ENCODE measurements at places on chromosomes 3 and 15.

DNA sequence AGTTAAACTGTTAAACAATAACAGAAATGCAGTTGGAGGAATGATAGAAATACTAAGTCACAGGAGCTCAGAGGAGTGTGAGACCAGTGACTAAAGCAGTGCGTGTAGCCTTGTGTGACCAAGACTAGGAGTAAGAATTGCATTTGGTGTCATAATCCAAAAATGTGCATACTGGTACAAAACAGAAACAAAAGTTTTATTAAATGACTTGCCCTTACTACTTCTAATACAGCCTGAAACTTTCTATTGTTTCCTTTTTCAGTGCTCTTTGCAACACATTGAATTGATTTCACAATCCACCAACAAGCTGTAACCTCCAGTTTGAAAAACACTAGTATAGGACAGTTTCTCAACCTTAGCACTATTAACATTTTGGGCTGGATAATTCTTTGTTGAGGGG is 17.1 kb downstream of the SNX1 start:
- peak; percentile 48 for DNase-seq

DNA sequence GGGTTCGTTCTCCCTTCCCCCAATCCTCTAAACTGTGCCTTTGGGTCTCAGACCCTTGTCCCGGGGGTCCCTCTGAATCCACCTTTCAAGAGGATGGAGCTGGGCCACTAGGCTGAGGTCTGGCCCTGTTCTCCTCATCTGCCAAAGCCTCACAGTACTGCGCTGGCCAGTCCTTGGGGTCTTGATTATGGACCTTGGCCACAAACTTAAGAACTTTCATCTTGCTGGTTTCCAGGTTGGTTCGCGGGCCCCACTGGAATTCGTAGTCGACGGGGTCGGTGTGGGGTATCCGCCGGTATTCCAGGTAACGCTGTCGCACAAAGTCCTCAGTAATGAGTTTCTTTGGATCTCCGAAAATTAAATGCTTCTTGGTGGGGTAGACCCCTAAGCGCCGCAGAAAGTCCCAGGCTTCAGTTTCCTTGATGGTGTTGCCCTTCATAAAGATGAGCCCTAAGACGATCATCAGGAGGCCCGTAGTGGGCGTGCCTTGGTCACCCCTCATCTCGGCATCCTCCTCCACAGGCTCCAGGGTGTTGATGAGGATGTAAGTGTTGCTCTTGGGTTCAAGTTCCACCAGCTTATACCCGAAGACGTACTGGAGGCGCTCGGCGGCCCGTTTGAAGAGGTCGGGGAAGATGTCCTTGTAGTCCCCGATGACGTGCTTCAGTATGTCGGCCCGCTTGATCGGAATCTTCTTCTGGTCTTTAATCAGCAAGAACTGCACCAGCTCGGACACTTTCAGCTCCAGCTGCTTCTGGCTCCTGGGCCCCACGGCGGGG is 727 bp downstream of the NSMCE3 start:
- peak; percentile 40 for DNase-seq

DNA sequence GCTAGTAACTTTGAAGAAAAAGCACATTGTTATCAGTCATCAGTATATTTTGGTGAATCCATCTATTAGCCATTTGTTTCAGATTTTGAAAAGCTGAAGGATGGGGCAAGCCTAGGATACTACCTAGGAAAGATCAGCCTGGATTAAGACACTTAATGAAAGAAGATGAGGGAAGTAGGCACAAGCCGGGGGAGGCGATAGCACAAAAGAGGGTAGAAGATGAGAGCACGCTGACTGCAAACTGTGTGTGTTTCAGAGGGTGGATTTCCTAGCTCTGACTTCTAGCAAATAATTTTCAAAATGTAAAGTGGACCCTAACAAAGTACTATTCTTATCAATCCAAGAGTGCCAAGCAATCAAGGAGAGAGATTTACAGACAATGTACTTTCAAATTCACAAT is 22.2 kb upstream of the SOX2 start:
- DNase-seq, result no peak

DNA sequence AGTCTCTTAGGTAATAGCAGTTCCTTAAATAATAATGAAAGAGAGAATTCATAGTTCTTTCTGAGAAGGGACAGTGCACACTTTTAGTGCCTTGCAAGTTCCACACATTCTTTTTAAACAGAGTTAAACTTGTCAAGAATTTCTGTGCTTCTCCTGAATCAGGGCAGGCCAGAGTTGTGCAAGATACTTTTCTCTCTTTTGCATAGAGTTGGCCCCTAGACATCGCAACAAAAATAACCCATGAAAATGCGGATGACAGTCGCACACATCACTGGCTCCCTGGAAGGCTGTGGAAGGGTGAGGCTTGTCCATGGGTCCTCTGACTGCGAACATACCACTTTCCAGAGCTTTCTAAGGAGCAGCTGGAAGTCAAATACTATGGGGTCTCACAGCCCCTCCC is 40.1 kb downstream of the FBLN2 start:
- DNase-seq, result peak; percentile 48

DNA sequence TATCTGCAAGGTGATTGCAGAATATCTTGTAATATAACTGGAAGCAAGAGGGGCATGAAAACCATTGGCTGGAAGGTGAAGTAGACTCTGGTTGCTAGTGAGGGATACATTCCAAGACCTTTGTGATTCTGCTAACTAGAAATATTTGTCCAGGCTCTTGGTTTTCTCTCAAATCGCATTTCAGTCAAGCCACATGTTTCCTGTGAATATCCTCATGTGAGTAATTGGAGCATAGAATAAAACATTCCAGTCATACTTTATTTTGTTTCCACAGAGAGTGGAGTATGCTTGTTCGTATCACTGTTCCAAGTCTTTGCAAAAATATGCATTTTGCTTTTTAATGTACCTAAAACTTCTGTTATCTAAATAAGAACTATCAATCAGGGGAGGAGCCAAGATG is 850.0 kb downstream of the EPHA3 start:
- peak; percentile 84 for DNase-seq

DNA sequence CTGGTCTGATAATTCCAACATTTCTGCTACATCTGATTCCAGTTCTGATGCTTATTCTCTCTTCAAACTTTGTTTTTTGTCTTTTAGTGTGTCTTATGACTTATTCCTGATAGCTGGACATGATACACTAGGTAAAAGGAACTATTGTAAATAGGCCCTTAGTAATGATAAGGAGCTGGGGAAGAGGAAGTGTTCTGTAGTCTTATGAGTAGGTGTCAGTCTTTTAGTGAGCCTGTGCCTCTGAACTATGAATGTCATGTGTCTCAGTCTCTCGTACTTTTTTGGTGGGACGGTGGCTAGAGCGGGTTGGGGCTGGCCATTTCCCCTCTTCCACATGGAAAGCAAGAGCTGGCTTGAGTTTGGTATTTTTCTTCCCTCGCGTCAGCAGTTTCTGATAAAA is 41.2 kb downstream of the PCCB start:
- DNase-seq, result no peak

DNA sequence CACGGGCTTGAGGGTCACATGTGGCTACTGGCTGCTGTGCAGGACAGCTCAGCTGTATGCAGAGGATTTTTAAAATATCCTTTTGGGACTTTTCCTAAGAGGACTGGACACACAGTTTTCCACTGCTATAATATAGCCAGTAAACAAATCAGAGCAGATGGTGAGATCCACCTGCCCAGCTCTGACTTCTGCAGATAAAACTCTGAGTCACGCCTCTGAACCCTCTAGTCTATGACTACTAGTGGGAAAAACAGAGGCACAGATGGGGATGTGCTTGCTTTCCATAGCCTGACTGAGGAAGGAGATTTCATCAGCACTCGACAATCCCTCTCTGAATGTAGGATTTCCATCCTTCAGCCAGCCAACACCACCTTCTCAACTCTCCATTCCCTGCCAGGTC is 45.1 kb downstream of the COLQ start:
- DNase-seq, result peak; percentile 17

DNA sequence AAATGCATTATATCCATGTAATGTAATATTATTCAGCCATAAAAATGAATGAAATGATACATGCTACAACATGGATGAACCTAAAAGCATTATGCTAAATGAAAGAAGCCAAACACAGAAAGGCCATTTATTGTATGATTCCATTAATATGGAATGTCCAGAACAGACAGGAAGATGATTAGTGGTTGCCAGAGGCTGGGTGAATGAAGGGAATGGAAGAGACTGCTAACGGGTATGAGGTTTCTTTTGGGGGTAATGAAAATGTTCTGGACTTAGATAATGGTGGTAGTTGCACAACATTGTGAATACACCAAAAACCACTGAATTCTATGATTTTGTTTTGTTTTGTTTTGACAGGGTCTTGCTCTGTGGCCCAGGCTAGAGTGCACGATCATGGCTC is 61.6 kb upstream of the MAP4 start:
- DNase-seq, result peak; percentile 52

DNA sequence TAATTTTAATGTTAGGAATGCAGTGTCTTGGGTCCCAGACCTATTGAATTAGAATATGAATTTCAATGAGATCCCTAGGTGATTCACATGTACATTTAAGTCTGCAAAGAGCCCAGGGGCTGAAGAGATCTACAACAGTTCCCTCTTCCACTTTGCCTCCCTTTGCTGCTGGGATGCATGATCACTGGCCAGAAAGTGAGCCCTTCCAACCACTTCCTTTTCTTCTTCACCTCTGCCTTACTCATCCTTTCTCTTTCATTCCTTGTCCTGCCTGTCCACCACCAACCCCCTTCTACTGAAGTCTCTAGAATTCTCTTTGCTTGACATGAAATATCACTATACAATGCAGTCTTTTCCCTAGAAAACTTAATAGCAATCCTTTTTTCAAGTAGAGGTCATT is 222.4 kb upstream of the LRIG1 start:
- peak; percentile 18 for DNase-seq

DNA sequence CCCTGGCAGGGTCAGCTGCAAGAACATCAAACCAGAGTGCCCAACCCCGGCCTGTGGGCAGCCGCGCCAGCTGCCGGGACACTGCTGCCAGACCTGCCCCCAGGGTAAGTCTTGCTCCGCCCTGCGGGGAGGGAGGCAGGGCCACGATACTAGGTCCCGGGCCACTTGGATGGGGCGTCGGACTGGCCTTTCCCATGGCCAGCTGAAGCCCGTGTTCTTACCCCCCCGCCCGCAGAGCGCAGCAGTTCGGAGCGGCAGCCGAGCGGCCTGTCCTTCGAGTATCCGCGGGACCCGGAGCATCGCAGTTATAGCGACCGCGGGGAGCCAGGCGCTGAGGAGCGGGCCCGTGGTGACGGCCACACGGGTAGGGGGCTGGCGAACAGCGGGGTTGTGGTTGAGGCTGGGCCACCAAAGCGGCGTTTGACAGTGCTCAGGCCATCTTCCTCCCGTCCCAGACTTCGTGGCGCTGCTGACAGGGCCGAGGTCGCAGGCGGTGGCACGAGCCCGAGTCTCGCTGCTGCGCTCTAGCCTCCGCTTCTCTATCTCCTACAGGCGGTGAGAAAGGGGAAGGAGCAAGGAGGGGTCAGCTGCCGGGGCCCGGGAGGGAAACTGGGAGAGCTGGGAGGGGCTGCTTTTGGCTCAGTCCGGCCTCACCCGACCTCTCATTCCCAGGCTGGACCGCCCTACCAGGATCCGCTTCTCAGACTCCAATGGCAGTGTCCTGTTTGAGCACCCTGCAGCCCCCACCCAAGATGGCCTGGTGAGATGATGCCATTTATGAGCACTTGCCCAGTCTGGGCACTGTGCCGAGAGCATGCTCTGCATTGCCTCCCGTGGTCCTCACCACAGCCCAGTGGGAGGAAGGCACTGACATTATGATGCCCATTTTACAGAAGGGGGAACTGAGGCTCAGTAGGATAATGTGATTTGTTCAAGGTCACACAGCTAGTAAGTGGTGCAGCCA is 1.7 kb downstream of the CHRD start:
- DNase-seq, result no peak

- no peak for DNase-seq
Observed at GRCh38 chr15:71630475-71630809, 179.9 kb upstream of the NR2E3 start.

- no peak for DNase-seq
Observed at GRCh38 chr3:65313666-65314065, 625.9 kb upstream of the ADAMTS9 start.

DNA sequence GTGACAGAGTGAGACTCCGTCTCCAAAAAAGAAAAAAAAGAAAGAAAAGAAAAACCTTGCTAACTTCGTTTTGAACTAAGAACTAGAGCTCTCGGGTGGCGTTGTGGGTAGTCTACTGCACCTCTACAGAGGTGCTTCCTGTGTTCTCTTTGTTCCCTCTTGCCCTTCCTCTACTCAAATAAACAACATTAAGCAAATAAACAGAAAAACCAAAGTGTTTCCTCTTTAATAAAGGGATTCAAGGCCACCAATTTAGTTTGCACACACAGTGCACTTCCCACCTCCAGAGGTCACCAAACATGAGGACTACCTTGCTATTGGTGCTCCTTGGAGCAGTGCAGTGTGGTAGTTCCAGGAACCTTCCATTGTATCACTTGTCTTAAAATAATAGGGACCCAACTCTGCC is 354.2 kb upstream of the TBL1XR1 start:
- DNase-seq, result no peak

DNA sequence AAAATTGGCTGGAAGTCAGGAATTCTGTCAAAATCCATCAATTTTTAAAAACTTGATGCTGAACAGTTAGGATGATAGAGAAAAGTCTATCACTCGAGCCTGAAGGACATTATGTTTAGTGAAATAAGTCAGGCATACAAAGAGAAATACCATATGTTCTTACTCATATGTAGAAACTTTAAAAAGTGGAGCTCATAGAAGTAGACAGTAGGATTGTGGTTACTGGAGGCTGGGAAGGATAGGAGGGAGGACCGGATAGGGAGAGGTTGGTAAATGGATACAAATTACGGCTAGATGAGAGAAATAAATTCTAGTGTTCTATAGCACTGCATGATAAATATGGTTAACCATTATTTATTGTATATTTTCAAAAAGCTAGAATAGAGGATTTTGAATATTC is 389.5 kb upstream of the RASGRP1 start:
- no peak for DNase-seq

DNA sequence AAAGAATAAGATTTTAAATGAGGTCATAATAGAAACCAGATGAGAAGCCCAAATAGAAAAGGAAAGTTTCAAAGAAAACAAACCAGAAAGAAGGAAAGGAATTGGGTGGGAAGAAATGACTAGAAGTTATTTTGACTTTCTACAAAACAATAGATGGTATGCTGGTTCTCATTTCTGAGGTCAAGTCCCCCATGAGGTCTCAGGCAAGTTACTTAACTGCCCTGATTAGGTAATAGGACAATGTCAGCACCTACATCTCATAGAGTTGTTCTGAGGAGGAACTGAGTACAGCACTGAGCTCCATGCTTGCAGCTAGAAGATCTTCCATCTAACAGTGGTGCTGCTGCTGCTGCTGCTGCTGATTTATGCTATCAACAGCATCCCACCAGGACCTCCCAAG is 185.9 kb downstream of the ERC2 start:
- no peak for DNase-seq

DNA sequence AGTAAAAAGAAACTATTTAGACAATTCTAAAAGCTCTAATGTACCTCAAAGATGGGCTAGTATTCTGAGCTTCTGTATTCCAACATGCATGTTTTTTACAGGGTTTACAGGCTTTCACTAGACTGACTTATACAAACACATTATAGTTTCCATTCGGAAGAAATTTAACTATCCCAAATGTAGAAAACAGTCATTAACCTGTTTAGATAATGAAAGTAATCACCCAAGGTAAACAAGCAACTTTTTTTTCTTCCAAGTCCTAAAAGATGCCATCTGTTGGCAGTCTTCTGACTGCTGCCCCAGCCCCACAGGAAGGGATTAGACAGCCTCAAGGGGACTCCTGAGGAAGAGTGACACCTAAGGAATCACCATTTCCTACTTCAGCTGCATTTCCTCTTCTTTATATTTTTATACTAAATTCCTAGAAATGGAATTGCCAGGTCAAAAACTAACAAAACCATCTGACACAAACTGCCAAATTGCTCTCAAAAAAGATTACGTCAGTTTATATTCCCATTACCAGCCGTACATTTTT is 25.5 kb downstream of the SIN3A start:
- no peak for DNase-seq

- DNase-seq, result no peak
Observed at GRCh38 chr15:98612490-98613110, 35.7 kb upstream of the IGF1R start.
